NCI-H1092 (cell line): ENCODE measurements at places on chromosomes 5 and 9.

- no peak for DNase-seq
Measured at GRCh38 chr5:174412941-174413340, 311.4 kb upstream of the MSX2 start.

GRCh38 chr5:150787656-150788055 is 9.1 kb downstream of the SMIM3 start:
- DNase-seq = no peak

DNA sequence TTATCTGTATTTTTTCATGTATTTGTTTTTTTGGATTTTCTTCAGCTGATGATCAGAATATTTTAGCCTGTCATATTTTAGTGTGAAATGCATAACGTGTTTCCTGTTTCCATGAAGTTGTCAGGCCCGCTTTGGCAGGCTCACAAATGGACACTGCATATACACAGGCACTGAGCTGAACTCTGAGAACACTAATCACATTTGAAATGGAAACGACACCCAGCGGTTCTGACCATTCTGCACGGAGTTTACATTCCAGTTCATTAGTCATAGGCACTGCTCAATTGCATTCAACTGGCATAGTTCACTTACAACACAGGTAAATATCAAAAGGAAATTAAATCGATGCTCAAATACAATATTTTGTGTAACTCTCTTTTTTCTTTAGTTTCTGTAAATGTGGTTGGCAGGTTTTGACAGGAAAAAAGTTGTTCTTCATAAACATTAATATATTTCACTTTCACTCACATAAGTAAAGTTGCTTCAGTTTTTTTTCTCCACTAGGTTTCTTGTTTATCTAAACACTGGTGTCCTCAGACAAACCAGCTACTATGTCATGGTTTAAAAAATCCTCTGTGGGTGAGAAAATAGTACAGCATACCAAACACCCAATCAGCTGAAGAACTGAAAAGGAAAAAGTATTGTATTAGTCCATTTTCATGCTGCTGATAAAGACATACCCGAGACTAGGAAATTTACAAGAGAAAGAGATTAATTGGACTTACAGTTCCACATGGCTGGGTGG is 559.0 kb upstream of the DAP start:
- no peak for DNase-seq

- DNase-seq = peak; percentile 24
Measured at GRCh38 chr5:78016863-78017529, 240.9 kb upstream of the TBCA start.

DNA sequence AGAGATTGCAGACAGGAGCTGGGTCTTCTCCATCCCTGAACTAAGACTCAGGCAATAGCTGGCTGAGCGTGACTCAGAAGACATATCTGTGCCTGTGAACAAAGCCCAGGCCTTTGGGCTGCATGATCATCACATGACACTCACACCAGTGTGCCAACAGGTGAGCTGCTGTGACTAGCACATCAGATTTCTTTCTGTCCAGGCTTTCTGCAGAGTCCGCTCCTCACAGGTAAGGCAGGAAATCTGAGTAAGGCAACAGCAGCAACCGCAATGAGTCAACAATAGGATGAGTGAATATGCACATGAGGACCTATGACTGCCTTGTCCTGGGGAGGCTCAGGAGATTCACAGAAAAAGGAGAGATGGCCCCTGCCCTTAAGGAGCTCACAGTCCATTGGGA is 293.6 kb downstream of the ACTL7B start:
- DNase-seq = no peak

DNA sequence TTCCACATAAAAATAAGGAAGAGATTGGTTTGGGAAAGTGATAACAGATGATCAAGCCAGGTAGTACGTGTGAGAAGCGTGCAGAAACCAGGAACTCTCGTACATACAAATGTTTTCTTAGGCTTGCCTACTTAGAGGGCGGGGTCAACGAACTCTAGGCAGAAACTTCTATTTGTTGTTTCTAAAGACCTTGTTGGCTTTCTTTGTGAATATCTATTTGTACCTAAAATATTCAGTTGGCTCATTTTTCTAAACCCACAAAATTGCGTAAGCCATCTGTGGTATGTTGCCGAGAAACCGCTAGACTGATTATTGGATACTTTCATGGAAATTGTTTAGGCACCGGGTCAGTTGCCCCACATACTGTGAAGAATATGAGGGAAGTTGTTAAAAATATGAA is 458.5 kb downstream of the MAT2B start:
- no peak for DNase-seq

DNA sequence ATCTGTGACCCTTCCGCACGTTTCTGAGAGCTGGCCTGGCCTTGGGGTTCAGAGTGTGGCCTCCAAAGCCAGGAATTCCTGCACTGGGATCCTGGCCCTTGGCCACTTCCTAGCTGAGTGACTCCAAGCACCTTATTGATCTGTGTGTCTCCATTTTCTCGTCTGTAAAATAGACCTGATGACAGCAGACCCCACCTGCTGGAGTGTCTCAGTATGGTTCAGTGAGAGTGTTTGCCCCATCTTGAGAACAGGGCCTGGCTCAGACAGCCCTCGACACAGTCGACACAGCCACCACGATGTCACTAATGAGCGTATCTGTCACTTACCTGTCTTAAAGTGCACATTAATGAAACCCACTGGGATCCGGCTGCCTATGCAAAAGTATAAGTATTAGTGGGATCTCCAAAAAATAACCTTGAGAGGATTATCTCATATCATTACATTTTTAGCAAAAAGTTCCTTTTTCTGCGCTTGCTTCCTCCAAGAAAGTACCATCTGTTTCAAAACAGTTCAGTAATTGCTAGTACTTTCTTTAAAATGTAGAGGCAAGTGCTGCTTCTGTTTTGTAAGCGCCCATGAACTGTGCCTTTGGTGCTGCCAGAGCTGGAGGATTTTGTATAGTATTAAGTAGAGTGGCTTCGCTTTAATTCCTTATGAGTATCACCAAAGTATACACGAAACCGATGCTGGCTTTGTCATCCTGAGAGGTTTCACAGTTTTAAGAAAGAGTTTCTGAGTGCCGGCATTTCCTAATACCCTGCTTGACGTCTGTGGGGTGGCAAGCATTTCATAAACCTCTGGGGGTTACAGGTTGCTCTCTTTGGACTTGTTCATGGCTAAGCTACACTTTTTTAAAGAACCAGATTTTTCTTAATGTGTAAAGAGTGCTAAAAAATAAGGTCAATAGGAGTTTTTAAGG is 31.7 kb downstream of the UBE2QL1 start:
- no peak for DNase-seq

DNA sequence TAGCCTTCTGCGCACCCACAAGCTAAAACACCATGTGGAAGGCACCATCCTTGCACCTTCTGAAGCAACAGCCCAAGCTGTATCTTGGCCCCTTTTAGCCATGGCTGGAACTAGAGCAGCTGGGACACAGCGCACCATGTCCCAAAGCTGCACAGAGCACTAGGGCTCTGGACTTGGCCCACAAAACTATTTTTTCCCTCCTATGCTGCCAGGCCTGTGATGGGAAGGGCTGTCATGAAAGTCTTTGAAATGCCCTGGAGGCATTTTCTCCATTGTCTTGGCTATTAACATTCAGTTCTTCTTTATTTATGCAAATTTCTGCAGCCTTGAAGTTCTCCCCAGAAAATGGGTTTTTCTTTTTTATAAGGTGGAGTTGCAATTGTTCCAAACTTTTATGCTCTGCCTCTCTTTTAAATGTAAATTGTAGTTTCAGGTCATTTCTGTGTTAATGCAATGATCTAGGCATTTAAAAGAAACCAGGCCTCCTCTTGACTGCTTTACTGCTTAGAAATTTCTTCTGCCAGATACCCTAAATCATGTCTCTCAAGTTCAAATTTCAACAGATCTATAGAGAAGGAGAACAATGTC is 996.3 kb downstream of the TAF11L14 start:
- DNase-seq = no peak

DNA sequence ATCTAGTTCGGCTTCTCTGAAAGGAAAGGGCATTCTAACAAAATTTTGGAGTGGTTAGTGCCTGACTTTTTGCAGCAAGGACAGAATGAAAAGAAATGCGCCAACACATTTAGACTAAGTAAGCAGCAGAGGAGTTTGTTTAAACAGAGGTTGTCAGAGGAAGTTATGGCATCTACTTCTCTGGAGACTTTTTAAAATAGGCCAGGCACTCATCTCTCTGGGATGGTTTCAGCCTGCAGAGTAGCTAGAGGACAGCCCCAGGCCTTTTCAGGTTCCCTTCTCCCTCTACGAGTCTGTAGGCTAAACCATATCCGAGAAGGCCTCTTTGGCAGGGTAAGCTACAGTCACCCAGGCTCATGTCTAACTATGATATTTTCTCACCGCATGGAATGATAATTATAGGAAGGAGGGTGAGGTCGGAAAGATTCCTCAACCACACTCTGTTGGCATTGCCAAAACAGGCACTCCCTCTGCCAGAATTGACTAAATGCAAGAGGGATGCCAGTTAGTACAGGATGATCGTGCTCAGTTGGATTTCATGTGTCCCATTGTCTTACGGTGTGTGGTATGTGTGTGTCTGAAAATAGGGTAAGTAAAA is 1.4 kb upstream of the CTXN3 start:
- DNase-seq = no peak

- no peak for DNase-seq
Measured at GRCh38 chr5:105688227-105688792, 1982.4 kb downstream of the EFNA5 start.

GRCh38 chr9:32385152-32385884 is 875 bp downstream of the ACO1 start:
- no peak for DNase-seq

DNA sequence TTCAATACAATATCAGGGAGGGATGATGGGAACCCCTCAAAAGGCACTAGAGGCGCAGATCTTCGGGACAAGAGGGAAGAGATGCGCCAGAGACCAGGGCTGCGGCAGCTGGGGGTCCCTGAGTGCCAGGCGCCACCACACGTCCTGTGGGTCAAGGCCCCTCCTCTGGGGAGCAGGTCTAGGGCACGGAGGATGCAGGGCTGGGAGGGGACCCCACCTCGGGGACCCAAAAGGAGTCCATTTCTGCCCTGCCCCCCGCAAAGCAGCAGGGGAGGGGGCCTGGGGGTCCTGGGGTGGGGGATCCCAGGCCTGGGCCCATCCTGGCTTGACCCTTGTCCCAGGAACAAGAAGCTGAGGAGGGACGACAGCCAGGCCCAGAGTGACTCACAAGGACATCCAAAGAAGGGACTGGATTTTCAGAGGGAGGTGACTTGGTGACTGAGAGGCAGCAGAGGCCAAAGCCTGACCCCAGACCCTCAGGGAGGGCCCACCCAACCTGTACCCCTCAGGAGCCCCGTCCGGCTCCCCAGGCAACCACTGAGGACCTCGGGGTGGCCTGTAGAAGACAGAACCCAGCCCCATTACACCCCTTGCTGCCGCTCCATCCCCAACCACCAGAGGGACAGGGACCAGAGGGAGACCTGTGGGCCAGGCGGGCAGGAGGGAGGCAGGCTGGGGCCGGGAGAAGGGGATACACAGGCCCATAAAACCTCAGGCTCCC is 54.2 kb downstream of the LRSAM1 start:
- no peak for DNase-seq

GRCh38 chr9:69674112-69674685 is 2.0 kb upstream of the APBA1 start:
- no peak for DNase-seq

DNA sequence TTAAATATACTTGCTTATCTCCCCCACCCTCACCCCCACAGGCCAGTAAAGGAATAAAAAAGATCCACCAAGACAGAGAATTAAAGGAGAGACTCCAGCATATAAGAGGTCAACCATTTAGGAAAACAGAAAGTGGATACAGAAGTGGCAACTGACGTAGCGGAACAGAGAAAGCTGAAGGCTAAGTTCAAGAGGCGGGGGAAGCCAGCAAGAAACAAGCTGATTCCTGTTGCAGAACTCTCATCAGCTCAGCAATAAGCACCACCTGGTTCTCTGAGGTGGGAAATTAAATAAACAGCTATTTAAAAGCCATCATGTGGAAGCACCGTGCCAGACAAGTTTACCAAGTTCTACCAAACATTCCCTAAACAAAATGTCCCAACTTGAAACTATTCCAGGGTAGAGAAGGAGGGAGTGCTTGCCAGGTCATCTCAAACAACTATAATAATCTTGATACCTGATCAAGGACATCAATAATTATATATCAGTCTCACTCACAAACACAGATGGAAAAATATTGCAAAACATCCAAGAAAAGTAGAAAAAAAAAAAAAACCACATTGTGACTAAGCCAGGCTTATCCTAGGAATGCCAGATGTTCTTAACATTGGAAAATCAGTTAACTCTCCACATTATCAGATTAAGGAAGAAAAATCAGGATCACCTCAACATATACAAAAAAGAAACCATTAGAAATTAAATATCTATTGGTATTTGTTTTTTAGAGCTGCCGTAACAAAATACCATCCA is 7.3 kb upstream of the ARL15 start:
- no peak for DNase-seq

DNA sequence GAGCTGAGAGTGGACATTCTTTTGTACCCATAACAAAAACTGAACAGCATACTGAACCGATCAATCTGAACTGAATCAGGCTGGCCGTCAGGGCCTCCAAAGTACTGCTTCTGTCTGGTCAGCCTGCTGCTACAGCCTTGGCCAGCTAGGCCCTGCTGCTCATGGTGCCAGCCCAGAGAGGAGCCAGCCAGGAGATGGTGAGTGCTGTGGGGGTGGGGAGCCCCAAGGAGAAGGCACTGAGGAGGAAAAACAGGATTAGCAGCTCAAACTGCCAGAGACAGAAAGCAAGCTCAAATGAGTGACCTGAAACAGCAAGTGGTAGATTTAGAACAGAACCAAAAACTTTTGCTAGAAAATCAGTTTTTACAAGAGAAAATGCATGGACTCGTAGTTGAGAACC is 23.9 kb downstream of the SRP19 start:
- no peak for DNase-seq

DNA sequence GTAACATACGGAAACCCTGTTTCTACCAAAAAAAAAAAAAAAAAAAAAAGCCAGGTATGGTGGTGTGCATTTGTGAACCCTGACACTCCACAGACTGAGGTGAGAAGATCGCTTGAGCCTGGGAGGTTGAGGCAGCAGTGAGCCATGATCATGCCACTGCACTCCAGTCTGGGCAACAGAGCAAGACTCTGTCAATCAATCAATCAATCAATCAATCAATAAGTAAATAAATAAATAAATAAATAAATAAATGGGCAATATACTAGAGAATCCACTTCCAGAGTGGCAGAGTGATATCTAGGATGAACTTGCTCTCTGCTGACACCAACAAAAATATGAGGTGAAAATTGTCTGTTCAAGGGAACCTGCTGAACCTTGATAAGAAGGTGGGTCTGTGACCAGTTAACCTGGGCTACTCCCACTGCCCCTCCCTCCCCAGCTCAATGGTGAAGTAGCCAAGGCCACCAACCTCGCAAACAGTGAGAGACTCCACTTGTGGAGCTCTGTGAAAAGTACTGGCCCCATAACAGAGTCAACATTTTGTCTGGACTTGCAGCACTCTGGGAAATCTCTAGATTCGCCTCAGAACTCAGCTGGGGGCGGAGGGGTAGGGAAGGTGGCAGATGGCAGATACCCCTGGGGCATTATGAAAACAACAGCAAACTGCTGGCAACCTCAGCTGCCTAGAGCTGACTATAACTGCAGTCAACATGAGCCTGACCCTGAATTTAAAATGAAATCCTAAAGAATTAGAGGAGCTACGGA is 163.7 kb downstream of the ROR2 start:
- no peak for DNase-seq

GRCh38 chr9:113805486-113806132 is 70.5 kb upstream of the ZNF618 start:
- DNase-seq = no peak

- DNase-seq = peak; percentile 94
Measured at GRCh38 chr9:134707031-134707680, 65.6 kb downstream of the COL5A1 start.

GRCh38 chr5:78062645-78063044 is 231.9 kb downstream of the AP3B1 start:
- DNase-seq = no peak
